ENCODE measurements at places on chromosomes 3 and 15. TPM values are rescaled to one million over a fixed set of nuclear protein-coding genes. Genes with fewer than 3 reads are reported as not detected.

GRCh38 chr3:126014252-126014651, 45.3 kb downstream of the ROPN1B start:
- no peak for DNase-seq

- no peak for DNase-seq
Measured at GRCh38 chr3:70069557-70069956, 70.0 kb downstream of the SAMMSON start.

GRCh38 chr3:95654570-95655362, 1159.6 kb upstream of the EPHA6 start:
- no peak for DNase-seq

GRCh38 chr15:65653801-65654521, 32.2 kb downstream of the SLC24A1 start:
- no peak for DNase-seq

DNA sequence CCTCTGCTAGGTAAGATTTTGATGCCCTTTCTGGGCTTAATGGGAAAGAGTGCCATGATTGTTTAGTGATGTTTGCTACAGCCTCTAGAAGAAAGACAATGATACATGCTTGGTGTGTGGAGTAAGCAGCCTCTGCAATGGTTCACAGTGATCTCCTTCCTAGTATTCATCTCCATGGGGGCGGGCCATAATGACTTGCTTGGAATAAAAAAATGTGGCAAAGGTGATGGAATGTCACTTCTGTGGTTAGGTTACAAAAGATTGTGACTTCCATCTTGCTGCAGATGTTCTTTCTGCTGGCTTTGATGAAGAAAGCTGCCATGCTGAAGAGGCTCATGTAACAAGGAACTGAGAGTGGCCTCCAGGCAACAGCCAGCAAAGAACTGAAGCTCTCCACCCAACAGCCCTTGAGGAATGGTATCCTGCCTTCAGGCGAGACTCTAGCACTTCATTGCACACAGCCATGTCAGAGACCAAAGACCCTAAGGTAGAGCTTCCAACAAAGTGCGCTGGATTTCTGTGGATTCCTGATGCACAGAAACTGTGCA, 139.1 kb upstream of the LRIG1 start:
- DNase-seq, result no peak

P2RY1 gene
- total RNA-seq, result 9.5 TPM

GRCh38 chr3:195240939-195241338, 30.0 kb downstream of the XXYLT1 start:
- no peak for DNase-seq

DNA sequence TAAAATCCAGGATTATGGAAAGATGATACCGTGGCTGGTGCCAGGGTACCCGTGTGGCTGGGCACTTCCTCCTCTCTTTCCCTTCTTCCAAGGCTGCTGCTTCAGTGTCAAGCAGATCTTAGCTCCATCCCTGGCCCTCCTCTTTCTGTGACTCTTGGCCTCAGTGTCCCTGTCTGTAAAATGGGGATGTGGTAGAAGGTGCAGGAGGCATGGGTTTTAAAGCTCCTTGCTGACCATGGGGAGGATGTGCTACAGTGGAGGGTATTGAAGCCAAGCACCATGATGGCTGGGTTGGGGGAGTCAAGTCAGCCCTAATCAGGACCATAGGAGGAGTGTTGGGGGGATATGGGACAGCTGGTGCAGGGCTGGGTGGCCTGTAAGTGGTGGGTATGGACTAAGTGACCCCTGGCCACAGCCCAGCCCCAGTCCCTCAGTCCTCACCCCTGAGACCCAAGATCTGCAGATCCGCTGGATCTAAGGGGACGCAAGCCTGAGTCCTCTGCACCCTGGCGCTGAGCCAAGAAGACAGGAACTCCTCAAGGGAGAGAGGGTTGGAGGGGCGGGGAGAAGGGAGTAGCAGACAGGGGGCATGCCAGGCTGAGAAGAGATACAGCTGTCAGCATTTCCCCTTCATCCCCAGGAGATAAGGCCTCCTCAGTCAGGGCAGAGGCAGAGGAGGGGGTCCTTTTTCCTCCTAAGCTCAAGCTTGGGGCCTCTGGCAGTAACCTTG, 12.0 kb downstream of the PTH1R start:
- peak; percentile 69 for DNase-seq
